ENCODE measurements at places on chromosomes 3 and 15.

DNA sequence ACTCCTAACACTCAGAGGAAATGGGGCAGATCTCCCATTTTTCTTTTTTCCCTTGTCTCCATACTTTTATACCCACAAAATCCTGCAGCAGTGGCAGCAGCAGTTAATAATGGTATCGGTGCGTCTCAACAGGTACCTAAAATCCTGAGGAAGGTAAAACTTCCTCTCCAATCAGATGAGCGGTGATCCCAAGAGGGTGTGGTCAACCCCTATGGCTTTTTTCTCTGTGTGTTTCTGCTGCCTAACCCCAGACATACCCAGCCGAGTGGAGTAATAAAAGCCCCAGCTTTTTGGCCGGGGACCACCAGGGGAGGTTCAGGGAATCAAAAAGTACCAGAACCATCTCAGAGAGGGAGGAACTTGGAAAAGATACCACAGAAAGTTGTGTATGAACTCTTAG is 9.1 kb downstream of the GK5 start:
- no peak for DNase-seq

GRCh38 chr3:4976109-4976508 is 3.1 kb upstream of the BHLHE40 start:
- DNase-seq = peak; percentile 33

DNA sequence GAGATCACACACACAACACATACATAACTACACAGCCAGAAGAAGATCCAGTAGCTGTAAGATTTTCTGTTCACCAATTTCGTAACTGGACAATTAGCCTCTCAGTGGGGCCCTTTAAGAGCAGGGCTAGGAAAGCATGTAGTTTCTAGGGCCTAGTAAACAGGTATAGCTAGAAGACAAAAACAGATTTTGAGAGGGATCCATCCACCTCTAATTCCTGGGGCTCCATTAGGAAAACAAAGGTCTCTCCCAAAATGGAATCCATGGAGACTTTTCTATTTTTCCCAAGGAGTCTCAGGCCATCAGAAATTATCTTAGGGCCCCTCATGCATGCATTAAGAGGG is 10.5 kb downstream of the KIF15 start:
- no peak for DNase-seq

DNA sequence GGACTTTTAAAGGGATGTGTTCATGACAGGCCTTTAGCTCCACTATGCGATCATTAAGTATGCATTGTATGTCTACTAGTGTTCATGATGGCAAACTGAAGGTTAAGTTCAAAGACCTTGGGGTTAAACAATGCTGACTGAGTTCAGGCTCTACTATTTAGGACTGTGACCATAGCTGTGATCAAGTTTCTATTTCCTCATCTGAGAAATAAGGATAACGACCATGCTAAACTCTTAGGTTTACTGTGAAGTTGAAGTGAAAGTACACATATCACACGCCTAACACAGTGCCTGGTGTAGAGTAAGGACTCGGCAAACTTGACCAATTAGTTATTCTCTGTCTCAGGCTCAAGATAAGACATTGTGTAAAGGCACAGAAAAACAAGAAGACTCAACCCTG is 243.2 kb downstream of the MBNL1 start:
- DNase-seq = no peak

Measured in kidney (tissue), 22 donors.